Frontal cortex (tissue), 4 donors: ENCODE measurements at places on chromosomes 12 and 14. TPM values are rescaled to one million over a fixed set of nuclear protein-coding genes. Genes with fewer than 3 reads are reported as not detected.

SYNDIG1L gene
- 6.9 TPM for total RNA-seq

COCH gene
- 48.5 TPM for total RNA-seq

DNA sequence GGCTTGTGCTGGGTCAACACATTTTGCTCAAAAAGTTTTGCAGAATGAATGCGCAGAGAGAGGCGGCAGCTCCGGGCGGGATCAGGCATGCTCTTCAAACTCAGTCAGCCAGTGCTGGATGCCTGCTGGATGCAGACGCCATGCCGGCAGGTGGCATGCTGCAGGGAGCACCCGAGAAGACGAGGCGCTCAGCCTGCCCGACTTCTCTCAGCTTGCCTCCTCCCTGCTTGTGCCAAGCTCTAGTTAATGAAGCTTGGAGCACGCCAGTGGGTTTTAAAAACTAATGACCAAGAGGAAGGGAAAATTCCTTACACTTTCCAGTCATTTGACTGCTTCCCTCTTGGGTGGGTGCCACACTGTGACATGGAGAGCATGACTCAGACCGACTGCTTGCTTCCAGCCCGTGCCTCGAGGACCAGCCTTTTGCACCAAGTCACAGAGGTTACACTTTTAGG is 39.8 kb downstream of the SLC24A4 start:
- peak; percentile 46 for DNase-seq

STAC3 gene
- total RNA-seq: 1.6 TPM

- DNase-seq: no peak
Measured at GRCh38 chr14:46399049-46399448, 252.5 kb downstream of the RPL10L start.

MANSC4 gene
- 0.41 TPM for total RNA-seq

DHRS2 gene
- total RNA-seq: 0.41 TPM

DNA sequence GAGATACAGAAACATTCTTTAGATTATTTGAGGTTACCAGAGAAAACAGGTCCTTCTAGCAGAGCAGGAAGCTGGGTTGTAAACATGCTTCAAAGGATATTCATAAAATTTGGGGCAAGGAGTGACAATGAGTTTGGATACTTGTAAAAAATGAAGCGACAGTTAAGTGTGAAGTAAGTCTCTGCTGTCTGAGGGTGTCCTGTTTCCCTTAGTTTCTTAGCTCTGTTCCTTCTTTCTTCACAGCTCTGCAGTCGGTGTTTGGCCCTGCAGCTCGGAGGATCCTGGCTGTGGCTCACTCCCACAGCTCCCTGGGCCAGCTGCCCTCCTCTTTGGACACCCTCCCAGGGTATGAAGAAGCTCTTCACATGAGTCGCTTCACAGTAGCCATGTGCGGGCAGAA is 10.8 kb downstream of the TMEM52B start:
- DNase-seq: no peak

GRCh38 chr12:28876196-28876798 is 272.8 kb upstream of the FAR2 start:
- no peak for DNase-seq

DNA sequence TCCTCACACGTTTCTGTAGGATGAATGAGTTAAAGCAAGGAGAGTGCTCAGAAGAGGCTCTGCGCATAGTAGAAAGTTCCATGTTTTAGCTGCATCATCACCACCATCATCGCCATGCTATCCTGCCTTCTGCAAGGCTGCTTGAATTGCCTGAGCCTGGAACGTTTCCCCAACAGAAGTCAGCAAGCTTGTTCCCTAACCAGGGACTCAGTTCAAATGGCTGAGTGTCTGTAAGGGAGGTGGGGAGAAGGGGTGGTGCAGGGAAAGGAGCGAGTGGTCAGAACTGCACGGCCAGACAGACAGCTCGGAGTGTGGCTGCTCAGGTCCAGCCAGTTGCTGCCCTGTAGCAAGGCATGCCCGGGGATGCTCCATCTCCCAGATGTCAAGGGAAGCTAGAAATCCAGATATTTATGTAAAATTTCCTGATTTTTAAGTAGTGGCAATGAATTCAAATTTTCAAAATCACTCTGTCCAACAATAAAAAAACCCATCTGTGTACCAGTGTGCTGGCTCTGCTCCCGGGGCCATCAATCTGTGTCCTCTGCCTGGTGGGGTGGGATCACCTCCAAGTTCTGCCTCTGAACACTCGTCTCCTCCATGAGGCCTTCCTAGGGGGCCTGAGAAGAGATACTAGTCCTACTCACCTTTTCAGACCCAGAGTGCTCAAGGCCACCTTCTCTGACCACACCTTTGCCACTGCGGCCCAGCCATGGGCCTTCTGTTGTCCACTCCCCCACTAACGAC is 162.7 kb downstream of the FOXN3 start:
- no peak for DNase-seq

OASL gene
- not detected for total RNA-seq

- DNase-seq: no peak
Measured at GRCh38 chr12:93509506-93509905, 42.2 kb downstream of the MRPL42 start.

GRCh38 chr14:44170556-44170955 is 336.5 kb downstream of the FSCB start:
- DNase-seq: no peak

SRRM4 gene
- 5.7 TPM for total RNA-seq

BCL11B gene
- total RNA-seq: 58.3 TPM

DNA sequence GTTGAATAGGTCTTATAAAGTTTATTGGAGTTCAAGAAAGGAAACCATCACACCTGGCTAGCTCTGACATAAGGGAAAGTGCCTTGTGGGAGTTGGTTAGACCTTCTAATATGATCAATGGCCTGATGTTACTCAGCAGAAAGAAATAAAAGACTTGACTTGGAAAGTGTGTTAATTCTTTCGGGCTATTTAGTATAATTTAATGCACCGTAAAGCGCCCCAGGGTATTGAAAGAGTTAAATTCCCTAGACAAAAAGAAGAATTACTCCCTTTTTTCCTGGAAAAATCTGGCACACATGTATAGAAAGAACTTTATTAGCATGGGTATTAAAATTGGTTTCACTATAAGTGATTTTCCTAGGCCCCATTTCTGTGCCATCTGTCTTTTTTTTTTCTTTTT is 1125.7 kb upstream of the FLRT2 start:
- no peak for DNase-seq

DACT1 gene
- total RNA-seq: 203 TPM

LIN7A gene
- total RNA-seq: 44.4 TPM

AACS gene
- total RNA-seq: 28.1 TPM

GRCh38 chr12:41310367-41310766 is 122.2 kb downstream of the PDZRN4 start:
- no peak for DNase-seq

TMED8 gene
- 25.3 TPM for total RNA-seq

DNA sequence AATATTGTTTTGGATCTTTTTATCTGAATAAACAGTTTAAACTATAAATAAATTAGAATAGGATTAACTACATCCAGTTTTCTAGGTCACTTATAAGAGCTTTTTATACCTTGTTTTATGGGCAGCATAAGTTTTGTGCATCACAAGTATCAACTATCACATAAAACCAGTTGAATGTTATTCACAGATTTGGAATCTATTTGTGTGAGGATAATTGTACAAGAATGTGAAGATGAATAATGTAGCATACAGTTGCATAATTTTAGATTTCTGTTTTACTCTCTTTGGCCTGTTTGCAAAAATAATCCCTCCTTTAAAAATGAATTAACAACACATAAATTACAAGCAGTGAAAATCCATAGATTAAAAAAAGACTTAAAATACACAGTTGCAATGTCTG is 88.8 kb downstream of the SCFD1 start:
- DNase-seq: no peak

PIANP gene
- total RNA-seq: 1.2 TPM

DNA sequence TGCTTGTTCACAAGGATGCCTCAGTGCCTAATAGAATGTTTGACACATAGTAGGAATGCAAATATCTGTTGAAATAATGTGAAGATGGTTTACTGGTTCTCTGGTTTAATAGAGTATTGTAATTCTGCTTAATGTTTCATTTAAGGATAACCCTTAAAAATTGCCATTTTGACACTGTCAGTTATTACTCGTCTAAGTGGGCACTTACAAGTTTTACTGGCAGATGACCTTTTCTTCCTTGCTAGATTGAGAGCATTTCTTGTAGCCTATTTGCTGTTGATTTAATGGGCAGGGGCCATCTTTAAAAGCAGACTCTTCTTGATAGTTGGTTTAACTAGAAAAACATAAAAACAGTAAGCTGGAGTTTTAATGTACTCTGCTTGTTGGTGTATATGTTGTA is 1.9 kb downstream of the TMEM263 start:
- DNase-seq: no peak

ARHGAP9 gene
- total RNA-seq: 1.2 TPM

GRCh38 chr14:93303659-93304058 is 29.2 kb downstream of the BTBD7 start:
- no peak for DNase-seq

GRCh38 chr12:79844693-79845092 is 90.2 kb downstream of the PPP1R12A start:
- no peak for DNase-seq

- no peak for DNase-seq
Measured at GRCh38 chr14:103973354-103973753, 31.0 kb upstream of the RD3L start.

NTN4 gene
- 60.3 TPM for total RNA-seq

- DNase-seq: no peak
Measured at GRCh38 chr12:1993341-1993740, 10.9 kb downstream of the DCP1B start.

GRCh38 chr12:124488520-124488919 is 78.9 kb downstream of the NCOR2 start:
- DNase-seq: no peak

SLC25A21 gene
- total RNA-seq: 6.1 TPM

DNA sequence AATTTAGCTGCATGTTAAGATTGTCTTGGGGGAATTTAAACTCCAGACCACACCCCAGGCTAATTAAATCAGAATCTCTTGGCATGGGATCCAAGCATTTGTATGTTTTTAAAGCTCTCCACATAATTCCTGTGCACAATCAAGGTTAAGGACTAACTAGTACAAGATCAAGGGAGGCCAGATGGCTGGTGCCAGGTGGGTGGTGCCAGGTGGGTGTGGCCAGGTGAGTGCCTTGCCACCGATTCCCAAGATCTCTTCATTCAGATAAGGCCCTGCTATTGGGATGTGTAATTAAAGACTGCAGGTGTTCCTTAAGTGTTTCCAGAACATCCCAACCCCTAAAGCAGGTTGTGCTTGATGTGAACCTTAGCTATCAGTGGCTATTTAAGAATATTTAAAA is 75.1 kb downstream of the NRXN3 start:
- DNase-seq: no peak

GRCh38 chr12:50775251-50775650 is 11.3 kb downstream of the ATF1 start:
- DNase-seq: no peak

RHEBL1 gene
- 1.2 TPM for total RNA-seq

- DNase-seq: no peak
Measured at GRCh38 chr14:90756755-90757345, 59.4 kb downstream of the TTC7B start.

- no peak for DNase-seq
Measured at GRCh38 chr14:24392325-24393091, 6.3 kb upstream of the NYNRIN start.

PMCH gene
- total RNA-seq: 0.41 TPM

FAM90A1 gene
- total RNA-seq: 0.41 TPM

INHBC gene
- total RNA-seq: not detected

DNA sequence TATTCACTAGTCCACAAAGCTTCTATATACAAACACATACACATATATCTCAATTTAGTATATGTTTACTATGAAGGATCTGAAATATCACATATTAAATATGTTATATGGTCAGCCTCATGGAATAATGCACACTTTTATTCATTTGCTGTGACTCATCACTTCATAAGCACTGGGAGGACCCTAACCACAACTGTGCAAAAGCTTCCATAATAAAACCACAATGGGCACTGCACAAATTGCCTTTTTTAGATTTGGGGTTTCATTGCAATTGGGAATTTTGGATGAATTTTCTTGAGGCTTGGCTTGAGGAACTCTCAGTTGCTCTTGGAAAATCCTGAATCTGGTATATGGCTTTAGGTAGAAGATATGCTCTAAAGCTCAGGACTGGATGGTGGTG is 399.4 kb downstream of the C12orf75 start:
- no peak for DNase-seq

DNA sequence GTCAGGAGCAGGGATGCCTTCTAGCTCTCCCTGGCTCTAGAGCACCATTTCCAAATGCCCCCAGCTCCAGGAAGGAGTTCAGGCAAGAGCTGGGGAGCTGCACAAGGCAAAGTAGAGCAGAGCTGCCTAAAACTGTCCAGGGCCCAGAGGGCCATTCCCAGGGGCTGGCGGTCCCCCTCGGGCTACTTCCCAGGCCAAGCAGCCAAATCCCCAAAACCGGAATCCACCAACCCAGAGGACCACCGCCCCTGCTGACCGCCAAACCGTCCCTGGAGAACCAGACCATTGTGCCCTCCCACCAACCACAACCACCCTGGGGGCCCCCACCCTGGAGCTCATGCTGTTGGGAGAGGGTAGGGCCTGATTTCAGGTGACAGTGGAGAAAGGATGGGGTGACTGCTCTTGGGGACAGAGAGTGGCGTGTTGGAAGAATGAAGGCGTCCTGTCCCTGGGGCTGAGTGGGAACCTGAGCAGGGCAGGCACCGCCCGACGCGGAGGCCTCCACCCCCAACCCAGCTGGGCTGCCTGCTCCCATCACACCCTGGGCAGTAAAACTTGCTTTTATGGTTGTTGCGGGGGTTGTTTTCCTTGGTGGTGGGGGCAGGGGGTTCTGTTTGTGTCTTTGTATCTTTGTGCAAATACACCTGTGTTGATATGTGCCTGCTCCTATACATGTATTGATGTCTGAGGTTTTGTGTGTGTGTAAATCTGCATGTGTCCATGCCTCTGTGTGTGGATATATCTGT is 24.0 kb upstream of the KRT78 start:
- DNase-seq: no peak

DNA sequence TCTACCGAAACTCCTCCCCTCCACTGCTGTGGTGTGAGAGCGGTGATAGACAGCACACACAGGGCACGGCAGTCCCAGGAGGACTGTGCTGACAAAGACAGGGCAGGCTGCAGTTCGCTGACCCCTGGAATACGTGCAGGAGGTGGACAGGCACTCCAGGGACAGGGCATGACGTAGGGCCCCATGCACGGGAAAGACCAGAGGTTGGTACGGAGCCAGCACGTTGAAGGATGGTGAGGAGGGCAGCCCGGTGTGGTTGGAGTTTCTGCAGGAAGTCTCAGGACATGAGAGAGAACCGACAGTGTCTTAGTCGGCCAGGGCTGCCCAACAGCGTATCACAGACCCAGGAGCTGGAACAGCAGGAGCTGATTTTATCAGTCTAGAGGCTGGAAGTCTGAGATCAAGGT is 254.2 kb upstream of the FKBP4 start:
- DNase-seq: no peak

RNF212B gene
- total RNA-seq: not detected
